Muscle of arm (tissue), 14 donors: ENCODE measurements at places on chromosomes 3 and 15. TPM values are rescaled to one million over a fixed set of nuclear protein-coding genes. Genes with fewer than 3 reads are reported as not detected.

The SOX2 gene
- 0.33 TPM for polyA plus RNA-seq

- DNase-seq: no peak
Observed at GRCh38 chr3:143826296-143826695, 22.0 kb downstream of the SLC9A9 start.

DNA sequence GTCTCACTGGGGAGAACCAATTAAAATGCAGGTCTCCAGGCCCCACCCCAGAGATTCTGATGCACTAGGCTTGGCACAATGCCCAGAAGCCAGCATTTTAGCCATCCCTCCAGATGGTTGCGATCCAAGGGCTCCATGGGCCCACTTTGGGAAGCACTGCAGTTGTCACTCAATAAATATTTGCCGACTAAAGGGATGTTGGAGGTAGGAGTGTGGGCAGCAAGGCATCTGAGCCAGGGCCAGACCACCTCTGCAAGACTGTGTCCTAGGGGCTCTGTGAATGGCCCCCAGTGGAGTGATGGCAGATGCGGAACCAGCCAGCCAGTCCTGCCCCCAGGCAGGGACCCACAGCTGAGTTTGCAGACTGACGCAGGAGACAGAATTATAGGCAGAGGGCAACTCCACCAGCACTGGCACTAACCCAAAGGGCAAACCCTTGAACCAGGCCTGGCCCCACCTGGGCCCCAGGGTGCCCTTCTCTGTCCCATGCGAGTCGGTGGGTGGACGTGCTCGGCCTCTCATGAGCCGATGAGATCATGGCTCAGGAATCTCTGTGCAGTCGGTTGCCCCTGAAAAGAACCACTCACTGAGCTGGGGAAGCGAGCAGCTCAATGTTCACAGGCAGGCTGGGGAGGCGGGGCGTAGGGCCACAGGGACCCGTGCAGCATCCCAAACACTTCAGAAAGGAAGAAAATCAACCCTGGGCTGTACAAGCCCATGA, 49.7 kb downstream of the SEMA5B start:
- no peak for DNase-seq

- no peak for DNase-seq
Observed at GRCh38 chr3:30538791-30539190, 67.6 kb upstream of the TGFBR2 start.

DNA sequence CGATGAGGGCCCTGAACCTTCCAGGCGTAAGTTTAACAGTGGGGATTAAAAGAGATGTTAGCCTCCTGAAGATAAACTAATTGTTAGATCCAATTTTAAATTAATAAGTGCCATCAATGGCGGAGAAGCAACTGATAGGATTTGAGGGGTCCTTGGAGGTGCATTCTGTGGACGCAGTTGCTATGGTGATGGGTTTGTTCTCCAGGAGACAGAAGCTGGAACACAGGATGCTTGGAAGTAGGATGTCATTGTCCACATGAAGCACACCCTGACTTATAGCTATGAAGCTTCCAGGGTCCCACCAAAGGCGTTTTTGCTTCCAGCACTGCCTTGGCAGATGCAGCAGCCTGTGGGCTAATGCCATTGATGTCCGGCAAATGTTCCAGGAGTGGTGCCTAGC, 331.0 kb upstream of the IL12A start:
- no peak for DNase-seq

GRCh38 chr15:81046290-81046689, 45.6 kb downstream of the TLNRD1 start:
- no peak for DNase-seq

- DNase-seq: no peak
Observed at GRCh38 chr3:81451611-81452010, 309.8 kb downstream of the GBE1 start.
